Stimulated activated CD8-positive, alpha-beta memory T cell treated with anti-CD3 and anti-CD28 coated beads, Interleukin-15, amount 100 ng/mL, for 48 hours (primary cell): ENCODE measurements at places on chromosomes 12 and 14.

GRCh38 chr12:126570566-126570965 is 1505.3 kb downstream of the AACS start:
- DNase-seq, result no peak

- no peak for DNase-seq
Measured at GRCh38 chr14:91009501-91010152, 50.8 kb downstream of the RPS6KA5 start.

- DNase-seq, result no peak
Measured at GRCh38 chr12:25263594-25263993, 12.9 kb upstream of the KRAS start.

DNA sequence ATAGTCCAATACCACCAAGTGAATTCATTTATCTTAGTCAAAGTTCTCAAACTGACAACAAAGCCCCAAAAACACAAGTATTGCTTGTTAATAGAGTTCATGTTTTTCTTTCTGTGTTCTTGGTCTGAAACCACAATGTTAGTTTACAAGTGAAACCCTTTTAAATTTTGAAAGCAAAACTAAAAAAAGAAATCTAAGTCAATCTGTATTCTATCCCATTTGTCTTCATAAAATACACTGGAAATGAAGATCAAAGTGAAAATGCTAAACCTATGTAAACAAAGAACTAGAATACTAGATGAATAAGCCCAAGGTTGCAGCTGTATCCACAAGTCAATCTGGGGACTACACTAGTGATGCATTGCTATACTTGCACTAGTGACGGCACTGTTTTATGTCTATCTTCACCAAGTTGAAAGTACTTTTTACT is 10.4 kb downstream of the MAP4K5 start:
- no peak for DNase-seq

DNA sequence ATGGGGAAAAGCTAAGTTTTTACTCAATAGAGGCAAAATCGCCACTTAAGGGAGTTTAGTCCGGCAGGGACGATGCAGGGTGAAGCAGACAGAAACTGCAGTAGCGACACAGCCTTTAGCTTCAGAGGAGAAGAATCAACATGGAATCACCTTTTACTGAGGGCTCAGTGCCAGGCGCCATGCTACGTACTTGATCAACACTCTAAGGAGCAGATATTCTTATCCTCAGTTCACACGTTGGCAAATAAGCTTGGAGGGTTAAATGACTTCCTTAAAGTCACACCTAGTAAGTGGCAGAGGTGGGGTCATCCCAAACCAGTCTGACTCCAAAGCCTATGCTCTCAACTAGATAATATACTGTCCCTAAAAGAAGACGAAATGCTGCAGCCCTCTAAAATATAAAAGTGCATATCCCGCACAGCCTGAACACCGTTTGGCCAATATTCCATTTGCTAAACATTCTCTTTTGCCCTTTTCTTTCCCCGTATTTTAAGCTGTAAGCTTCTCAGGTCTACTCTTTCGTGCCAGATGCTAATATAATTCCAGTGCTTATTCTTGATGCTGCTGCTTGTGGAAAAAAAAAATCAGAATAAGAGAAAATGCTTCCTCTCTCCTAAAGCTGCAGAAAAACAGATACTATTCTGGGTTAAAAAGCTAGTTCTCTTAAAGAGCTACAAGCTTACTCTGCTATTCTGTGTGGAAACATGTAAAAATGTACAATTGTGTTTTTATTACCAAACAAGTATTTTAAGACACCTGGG is 10.9 kb downstream of the CCDC92 start:
- no peak for DNase-seq

- no peak for DNase-seq
Measured at GRCh38 chr12:17204289-17205054, 598.5 kb upstream of the LMO3 start.

DNA sequence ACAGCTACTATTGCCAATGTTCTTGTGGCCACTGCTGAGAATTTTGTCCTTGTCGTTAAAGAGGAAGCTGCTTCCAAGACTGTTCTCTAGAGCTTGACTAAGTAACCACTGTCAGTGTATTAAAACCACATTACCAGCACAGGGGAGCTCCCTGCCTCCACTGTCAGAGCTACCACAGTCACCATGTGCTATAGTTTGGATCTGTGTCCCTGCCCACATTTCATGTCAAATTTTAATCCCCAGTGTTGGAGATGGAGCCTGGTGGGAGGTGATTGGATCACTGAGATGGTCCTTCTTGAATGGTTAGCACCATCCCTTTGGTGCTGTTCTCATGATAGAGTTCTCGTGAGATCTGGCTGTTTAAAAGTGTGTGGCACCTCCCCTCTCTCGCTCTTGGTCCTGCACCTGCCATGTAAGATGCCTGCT is 23.2 kb upstream of the RAP1B start:
- DNase-seq, result peak; percentile 20

DNA sequence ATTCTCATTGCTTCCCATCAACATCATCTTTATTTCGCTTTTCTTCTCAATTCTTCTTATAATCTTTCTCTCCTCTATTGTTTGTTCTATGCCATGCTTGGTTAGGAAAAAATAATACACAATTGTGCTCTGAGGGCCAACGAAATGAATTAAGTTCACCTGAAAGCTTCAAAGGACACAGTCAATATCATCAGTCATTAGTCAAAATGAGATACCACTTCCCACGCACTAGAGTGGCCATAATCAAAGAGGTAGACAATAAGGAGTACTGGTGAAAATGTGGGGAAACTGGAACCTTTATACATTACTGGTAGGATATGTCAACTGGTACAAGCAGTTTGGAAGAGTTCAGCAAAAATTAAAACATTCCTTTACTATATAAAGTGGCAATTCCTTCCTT is 91.5 kb downstream of the TMTC1 start:
- no peak for DNase-seq

DNA sequence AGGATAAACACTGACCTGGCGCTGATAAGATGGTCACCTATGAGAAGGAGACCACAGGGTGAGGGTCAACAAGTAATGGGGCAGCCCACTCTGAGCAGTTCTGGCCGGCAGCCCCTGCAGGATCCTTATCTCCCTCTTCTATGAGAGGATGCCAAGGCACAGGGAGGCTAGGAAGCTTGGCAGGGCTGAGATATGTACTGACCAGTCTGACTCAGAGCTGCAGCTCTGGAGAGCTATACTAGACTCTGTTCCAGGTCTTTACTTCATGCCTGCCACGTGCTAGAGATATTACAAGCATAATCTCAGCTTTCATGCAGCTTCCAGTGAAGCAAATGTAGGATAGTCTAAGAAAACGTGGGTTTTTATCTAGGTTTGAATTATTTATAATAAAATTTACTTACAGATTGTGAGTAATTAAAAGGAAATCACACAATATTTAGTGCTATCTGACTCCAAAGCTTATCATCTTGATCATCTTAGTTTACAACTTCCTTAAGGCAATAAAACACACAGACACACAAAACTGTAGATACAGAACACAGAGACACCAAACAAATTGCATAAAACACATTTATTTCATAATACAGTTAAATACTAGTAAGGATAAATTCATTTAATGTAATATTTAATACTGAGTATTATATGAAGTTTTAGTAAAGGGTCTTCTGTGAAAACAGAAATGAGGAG is 32.3 kb downstream of the GIT2 start:
- DNase-seq, result no peak

DNA sequence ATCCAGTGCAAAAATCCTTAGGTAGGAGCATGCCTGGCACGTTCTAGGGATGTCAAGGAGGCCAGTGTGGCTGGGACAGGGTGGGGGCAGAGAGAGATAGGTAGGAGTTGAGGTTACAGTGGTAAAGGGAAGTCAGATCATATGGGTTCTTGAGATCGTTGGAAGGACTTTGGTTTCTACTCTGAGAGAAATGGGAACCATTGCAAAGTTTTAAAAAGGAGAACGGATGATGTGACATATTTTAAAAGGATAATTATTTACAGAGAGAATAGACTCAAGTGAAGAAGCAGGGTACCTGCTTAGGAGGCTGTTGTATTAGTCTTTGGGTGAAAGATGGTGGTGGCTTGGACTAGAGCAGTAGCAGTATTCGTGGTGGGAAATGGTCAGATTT is 47.6 kb upstream of the ATP2B1 start:
- DNase-seq, result no peak

GRCh38 chr12:131784909-131785762 is 43.1 kb upstream of the MMP17 start:
- no peak for DNase-seq

GRCh38 chr12:92987362-92987761 is 58.3 kb upstream of the EEA1 start:
- DNase-seq, result no peak

GRCh38 chr12:42221726-42222125 is 16.3 kb downstream of the YAF2 start:
- DNase-seq, result no peak

- DNase-seq, result no peak
Measured at GRCh38 chr12:32379213-32379612, 20.1 kb upstream of the FGD4 start.

DNA sequence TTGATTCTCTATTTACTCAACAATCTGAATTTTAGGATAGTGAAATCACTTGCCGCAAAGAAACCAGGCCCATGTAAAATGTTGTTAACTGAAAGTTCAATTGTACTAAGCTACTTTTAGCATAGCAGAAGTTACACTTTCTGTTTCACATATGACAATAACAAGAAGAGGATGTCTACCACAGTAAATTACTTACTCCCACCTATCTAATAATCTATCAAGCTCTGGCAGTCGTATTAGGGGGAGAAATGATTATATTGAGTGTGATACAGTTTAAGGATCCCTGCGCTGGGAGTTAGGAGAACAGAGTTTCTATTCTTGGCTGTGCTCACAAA is 66.5 kb upstream of the CAND1 start:
- no peak for DNase-seq

DNA sequence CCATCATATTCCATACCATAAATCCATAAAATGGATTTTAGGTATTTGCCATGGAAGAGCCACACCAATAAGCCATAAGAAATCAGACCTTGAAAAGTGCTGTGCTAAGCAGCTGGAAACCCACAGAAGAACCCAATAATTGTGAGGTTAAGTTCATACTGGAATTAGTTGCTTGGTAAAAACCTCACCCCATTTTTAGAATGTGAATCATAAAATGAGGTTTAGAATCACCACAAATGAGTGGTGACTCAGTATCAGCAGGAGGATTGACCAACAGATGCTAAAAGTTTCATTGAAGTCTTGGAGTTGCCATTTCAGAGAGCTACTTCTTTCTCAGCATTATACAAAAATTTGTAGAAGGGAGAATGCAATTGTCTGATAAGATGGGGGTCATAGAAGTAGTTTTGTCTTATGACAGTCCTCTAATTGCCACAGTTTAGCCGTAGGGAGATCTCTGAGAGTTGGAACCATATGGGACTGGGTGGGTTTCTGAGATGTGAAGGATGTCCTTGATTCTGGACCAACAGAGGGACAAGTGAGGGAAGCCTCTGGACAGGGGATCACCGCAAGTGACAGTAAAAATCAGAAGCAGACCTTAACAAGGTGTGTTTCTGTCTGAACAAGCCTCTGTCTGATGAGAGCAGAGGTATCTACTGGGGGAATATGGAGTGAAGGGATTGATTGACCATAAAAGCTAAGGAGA is 1.4 kb upstream of the STON2 start:
- no peak for DNase-seq

DNA sequence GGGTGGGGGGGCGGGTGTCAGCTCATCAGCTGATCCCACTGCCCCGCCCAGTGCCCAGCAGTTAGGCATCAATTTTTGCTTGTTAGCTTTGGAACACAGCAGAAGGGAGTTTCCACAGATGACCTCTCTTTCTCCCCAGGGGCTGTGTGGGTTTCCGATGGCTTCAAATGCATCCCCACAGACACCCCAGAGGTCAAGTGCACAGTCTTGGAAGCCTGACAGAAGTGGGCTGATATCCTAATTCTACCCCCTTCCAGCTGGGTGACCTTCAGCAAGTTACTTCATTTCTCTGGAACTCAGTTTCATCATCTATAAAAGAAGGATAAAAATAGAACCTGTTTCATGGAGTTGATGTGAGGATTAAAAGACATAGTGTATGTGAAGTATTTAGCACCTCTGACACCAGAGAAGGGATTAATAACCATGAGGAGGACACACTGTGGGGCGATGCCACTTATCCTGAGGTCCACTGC is 22.0 kb downstream of the TTC9 start:
- DNase-seq, result no peak

GRCh38 chr12:113314121-113314529 is 20.8 kb downstream of the SLC8B1 start:
- DNase-seq, result no peak

- DNase-seq, result no peak
Measured at GRCh38 chr12:107131832-107132616, 38.7 kb upstream of the CRY1 start.

DNA sequence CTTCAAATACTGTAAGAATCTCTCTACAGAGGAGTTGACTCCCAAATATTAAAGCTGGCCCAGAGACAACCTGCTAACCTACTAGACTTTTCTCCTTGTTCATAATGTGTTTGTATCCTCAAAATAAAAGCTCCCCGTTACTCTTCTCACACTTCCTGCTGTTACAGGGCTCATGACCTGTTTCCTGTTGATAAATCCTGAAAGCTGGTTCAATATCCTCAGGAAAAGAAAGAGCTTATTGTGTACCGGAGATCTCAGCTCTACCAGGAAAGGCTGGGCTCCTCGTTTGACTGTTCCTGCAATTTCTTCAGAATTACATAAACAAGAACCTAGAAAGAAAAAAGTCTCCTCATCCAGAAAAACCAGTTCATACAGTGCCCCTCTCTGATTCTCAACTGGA is 30.8 kb downstream of the CLEC1A start:
- no peak for DNase-seq

GRCh38 chr14:90419200-90419599 is 22.4 kb downstream of the CALM1 start:
- no peak for DNase-seq

GRCh38 chr14:59913187-59913586 is 6.8 kb upstream of the LRRC9 start:
- DNase-seq, result no peak

DNA sequence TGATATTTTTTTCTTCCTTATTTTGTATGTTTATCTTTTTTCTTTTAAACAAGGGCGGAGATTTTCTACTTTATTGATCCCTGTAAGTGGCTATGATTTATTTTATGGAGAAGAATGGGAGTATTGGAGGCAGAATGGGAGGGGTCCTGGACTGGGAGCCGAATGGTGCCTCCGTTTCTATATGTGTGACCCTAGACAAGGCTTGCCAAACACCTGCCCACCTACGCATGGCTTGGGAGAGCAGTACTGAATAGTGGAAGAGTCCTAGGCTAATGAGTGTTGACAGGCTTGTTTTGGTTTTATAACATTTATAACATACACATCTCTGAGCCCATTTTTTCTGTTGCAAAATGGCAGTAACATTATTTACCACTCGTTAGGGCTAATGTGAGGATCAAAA is 29.0 kb downstream of the STK38L start:
- DNase-seq, result no peak

DNA sequence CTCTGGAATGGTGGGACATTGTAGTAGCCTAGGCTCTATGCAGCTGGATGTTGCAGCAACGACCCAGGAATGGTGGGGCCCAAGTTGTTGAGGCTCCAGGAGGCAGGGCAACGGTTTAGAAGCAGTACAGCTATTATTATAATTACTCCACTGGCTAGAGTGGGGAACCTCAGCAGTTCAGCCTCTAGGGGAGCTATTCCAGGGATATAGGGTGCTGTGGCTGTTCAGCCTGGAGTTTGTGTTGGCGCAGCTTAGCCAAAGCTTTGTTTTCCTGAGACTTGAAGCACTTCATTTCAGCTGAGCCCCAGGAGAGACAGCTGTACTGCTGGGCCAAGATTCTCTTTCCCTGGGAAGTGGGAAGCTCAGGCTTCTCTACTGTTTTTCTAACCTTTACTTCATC is 1023.0 kb upstream of the ATXN7L3B start:
- DNase-seq, result no peak
